ENCODE measurements at places on chromosomes 7 and 10.

GRCh38 chr7:11491811-11492210, 340.2 kb downstream of the THSD7A start:
- DNase-seq, result no peak

DNA sequence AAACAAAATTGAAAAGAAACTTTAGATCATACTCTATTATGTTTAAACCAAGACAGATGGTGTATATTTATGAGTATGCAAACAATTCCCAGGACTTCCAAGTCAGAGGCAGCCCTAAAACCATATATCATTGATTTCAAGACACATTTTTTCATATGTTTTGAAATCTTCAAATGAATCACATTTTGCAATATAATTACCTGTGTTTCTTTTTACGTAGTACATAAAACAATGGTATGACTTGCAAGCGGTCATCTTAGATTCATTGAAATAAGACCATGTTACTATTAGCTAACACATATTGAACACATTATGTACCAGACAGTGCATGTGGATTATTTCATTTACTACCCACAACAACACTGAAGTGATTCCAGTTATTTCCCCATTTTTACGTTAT, 14.9 kb downstream of the SMURF1 start:
- DNase-seq, result no peak

DNA sequence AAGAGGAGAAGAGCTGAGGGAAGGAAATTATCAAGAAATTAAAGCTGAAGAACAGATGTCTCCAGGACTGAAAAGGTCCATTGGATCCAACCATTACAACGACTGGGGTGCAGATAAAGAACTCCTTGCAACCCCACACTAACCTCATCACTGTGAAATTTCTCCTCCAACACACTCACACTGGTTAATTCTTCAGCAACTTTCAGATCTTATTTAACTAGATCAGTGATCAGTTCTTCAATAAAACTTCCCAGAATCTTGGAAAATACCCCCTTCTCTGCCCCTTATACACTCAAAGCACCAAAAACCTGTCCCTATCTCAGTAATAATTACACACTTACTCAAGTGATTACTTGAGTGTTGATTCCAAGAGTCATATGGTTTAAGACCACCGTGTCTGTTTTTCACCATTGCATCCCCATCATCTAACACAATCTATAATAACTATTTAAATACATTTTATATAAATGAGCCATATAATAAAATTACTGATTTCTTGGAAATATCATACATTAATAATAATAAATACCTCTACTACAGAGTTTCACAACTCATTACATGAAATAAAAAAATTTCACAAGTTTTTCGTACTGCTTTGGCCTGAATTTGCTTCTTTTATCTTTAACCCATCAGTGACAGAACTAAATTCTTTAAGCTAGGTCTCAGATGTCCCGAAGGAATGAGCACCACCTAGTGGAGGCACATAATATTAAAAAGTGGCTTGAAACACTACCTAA, 123.7 kb downstream of the MPP7 start:
- peak; percentile 75 for DNase-seq

DNA sequence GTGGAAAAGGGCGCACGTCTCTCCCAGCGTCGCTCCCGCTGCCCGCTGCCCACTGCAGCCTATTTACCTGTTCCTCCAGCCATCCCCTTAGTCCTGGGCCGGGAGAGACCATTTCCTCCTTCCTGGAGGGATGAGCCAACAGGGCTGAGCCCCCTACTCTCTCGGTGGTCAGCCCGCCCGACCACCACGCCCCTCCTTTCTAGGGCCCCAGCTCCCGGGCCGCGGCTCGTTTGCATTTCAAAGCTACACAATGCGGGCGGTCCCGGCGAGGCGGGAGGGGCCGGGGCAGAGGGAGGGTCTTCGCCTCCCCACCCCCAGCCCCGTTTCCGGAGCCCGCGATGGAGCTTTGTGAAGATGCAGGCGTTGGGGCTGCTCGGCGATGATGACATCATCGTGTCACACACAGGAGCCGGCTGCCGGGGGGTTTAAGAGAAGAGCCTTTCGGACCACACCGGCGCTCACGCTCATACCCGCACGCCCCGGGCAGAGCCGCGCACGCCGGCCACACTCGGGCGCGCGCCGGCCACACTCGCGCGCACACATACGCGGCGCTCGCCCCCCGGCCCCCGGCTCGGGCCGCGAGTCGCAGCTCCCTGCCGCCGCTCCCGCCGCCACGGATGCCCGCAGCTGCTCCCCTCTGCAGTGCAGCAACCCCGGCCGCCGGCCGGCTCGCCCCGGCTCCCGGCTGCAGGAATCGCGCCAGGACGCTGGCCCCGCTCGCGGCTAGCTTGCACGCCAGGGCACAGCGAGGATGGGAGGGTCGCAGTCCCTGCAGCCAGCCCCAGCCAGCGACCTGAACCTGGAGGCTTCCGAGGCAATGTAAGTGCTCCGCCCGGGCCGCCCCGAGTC, 107.7 kb upstream of the BTBD16 start:
- no peak for DNase-seq

DNA sequence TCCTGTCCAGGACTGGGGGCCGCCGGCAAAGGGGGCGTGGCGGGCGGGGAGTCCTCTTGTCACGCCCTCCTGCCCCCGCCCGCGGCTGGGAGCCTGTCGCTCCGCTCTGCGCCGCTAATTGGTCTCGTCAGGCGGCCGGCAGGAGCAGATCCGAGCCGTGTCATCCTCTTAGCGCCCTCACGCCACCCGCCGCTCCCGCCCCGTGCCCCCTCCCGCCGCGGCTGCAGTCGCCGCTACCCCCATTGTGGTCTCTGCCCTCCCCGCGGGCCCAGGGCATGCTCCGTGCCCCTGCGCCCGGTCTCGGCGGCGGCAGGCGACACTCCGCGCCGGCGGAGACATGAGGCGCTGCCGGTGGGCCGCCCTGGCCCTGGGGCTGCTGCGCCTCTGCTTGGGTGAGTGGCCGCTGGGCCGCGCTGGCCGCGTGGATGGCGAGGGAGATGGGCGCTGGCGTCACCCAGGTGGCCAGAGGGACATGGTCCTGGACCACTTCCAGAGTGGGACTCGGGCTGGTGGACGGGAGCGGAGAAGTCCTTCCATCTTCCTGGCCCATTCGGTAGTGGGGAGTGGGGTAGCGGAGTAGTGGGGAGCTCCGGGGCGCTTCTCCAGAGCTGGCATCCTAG, at the start of gene CDHR1:
CDHR1 (plus strand) TSS at position 114 of the 620 bp plus-strand sequence; CDS start at position 338, 224 bp downstream.
- DNase-seq, result peak; percentile 44

DNA sequence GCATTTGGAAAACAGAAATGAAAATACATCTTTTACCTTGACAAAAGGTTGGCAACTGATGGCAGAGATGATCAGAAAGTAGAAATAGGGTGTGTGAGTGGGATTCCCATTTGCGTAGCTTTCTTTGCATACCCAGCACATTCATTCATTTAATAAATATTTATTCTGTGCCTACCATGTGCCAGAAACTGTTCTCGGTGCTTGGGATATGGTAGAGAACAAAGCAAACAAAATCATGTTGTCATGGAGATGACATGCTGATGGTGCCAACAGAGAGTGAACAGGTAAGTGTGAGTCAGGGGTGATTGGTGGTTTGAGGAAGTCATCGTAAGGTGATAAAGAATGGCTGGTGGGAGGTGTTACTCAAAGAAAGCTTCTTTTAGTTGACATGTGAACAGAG, 45.4 kb downstream of the CACNB2 start:
- DNase-seq, result no peak

DNA sequence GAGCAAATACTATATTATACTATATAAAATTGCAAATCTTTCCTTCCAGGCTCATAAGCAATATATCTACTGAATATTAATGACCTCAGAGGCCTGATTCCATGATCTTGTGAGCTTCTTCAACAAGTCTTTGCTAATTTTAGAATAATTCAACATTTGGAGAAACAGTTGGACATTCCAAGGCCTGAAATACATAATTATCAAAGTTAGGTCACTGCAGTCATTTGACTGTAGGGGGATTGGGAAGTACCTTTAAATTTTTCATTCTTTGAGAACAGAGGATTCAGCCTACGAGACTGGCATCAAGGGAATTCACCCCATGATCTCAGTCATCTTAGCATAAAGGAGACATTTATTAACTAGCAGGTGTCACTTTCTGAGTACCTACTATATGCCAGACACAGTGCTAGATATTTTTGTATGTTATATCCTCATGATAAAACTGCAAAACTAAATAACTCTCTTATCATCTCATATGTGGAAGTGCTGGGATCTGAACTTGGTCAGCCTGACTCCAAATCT, 85.4 kb downstream of the DOCK4 start:
- DNase-seq, result no peak

DNA sequence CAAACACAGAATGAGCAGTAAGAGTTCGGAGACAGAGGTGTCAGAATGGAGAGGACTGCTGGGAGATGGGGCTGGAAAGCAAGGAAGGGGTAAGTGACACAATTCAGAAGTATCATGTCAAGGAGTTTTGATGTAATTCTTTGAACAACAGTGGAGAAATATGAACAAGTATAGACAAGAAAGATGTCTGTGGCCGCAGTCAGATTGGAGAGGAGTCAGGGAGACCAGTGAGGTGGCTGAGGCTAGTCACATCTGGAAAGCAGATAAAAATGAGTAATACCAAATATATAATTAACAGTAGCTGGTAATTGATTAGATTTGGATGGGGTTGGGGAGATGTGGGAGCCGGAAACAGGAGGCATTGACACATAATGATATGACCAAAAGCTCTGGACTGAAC, 540.9 kb downstream of the SUGCT start:
- DNase-seq, result no peak
